ENCODE measurements at places on chromosomes 3 and 15.

DNA sequence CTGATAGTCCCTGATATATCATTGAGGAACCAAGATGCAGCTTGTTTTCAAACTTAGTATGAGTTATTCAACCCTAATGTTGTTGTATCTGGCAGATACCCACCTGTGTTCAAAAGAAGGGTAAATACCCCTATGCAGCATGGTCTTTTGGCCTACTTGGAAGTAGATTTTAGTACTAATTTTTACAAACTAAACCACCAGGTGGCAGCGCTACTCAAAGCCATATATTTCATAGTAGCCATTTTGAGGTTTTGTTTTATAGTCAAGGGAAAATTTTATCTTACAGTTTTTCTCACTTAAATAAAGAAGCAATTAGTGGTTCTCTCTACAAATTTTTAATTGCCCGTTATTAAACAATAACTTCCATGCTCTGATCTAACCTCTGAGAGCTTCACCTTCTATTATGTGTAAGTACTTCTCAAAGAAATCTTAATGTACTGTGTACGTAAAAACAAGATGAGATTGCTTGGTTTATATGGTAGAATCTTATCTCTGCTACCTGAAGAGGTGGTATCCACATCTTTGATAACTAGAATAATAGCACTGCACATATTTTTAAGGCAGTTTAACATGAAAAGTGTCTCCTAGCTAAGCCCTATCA lies 31.5 kb upstream of the MLF1 start:
- DNase-seq = peak; percentile 66

GRCh38 chr15:25346371-25346770 lies 92.5 kb downstream of the UBE3A start:
- no peak for DNase-seq

- peak; percentile 71 for DNase-seq
Observed at GRCh38 chr3:16864610-16865313, 20.0 kb upstream of the PLCL2 start.

- peak; percentile 19 for DNase-seq
Observed at GRCh38 chr3:117540597-117540996, 831.0 kb downstream of the TUSC7 start.

All from ACHN (cell line).